Activated gamma-delta T cell treated with anti-CD3 and anti-CD28 coated beads, Interleukin-2, amount 50 U/mL, for 16 hours (primary cell): ENCODE measurements at places on chromosomes 16 and 17.

DNA sequence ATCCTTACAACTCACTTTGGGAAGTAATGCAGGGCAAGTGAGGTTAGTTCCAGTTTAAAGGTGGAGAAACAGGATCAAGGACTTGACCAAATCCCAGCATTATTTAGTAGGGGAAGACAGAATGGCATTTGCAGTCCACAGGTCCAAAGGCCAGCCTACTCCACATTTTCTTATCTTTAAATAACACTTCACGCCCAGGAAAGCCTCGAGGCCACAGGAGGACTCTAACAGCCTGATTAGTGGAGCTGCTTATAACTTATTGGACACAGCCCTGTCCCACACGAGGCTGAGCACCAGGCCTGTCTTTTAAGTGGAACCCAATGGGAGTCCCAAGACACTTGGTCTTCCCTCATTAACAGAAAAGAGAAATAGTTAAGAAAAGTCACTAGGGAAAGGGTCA lies 12.1 kb upstream of the HYDIN start:
- DNase-seq: no peak

DNA sequence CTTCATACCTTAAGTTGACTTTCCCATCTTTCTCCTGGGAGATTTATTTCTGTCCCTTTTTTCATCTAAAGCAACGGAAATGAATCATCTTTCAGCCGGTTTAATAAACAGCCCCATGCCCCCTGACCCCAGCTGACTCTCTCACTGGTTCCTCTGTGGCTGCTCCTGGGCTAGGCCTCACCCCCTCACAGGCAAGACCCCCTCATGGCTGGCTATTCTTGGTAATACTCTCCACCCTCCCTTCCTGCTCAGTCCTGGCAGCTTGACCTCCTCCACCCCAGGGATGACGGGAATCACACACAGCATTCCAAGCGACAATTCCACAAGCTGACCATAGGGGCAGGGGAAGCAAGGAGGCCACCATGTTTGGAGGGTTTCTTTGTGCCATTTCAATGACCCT lies 1.5 kb upstream of the ADAP2 start:
- DNase-seq: no peak

- no peak for DNase-seq
Measured at GRCh38 chr17:77045441-77046041, 95.2 kb upstream of the SEC14L1 start.

DNA sequence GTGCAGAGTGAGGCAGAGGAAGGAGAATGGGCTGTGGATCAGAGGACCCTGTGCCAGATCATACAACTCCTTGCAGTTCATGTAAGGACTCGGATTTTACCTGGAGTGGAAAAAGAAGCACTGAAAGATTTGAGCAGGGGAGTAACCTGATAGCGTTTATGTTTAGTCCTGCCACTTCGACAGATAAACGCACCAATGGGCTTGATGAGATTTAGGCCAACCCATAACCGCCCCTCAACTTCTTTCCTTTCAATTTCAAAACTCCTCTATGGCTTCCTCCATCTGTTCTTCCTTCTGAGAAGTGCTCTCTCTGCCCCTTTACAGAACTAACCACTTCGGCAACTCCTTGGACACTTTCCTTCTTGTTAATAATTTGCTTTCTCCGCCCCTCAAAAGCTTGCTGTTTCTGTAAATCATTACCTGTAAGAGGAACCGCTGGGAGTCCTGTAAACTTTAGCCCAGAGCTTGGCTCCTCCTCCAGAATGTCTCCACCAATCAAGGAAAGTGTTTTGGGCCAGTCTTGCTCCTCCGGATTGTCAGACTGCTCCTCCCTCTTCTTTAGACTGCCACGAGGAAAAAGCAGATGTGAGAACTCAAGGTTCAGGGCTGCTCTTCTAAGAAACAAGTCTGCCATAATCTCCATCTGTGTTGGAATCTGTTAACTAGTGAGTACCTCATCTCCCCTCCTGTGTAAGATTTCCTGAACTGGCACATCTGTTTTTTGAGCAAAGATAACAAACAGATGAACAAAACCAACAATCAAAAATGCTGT lies at the start of gene ACSM3:
TSS of gene ACSM3 (plus strand) at position 554 of the 772 bp plus-strand sequence. CDS start 6,021 bp downstream, outside the sequence.
- peak; percentile 46 for DNase-seq

DNA sequence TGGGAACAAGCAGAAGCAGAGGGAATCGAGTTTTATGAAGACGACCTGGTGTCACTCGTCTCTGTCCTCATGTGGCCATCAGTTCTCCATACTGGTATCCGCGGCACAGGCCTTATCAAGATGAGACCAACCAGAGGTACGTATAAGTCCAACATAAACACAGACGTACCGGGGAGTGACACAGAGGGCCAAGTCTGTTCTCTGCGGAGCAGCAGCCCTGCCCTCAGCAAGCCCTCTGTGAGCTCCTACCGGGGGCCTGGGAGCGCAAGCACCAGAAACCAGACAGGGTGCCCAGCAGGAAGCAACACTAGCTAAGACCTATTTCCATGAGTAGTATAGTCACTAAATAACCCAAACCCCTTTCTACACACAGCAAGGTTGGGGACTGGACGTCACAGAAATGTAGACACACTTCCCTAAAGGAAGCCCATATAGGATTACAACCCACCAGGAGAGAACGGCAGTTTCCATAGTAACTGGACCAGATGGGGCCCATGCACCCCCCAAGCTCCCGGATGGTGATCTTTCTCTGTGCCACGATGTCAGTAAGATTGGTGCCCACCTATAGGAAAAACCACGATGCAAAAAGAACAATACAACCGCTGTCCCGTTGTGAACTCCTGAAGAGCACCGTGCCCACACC lies 911 bp downstream of the ARL16 start:
- no peak for DNase-seq

DNA sequence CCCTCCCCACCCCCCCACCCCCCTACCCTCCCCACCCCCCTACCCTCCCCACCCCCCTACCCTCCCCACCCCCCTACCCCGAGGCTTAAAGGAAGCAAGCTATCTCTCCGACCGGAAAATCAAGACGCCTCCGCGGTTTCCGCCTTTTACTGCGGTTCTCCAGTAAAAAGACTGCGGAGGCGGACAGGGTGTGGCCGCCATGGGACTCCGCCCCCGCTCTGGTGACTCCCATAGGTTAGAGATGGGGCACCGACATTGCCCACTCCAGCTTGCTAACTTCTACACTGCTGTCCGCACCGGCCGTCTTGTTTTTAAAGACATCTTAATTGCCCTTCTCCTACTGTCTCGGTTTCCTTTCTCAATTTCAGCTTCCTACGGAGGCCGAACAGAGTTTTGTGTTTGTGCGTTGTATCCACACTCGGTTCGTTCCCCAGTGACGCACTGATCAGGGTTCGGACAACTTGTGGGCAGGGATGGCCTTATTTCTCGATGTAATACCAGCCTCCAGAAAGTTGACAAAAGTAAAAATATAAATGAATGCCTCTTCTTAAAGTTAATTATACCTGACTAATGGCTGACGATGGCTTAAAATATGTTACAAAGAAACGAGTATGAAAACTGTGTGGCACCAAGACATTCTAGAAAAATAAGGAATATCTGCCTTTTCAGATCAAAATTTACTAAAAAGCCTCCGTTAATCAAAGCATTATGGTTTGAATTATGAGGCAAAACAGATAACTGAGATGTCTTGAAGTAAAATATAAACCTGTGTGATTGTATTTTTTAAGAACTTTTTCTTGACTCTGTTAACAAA lies 1.1 kb upstream of the ZNF200 start:
- no peak for DNase-seq

GRCh38 chr16:77579351-77579891 lies 142.9 kb upstream of the NUDT7 start:
- no peak for DNase-seq

DNA sequence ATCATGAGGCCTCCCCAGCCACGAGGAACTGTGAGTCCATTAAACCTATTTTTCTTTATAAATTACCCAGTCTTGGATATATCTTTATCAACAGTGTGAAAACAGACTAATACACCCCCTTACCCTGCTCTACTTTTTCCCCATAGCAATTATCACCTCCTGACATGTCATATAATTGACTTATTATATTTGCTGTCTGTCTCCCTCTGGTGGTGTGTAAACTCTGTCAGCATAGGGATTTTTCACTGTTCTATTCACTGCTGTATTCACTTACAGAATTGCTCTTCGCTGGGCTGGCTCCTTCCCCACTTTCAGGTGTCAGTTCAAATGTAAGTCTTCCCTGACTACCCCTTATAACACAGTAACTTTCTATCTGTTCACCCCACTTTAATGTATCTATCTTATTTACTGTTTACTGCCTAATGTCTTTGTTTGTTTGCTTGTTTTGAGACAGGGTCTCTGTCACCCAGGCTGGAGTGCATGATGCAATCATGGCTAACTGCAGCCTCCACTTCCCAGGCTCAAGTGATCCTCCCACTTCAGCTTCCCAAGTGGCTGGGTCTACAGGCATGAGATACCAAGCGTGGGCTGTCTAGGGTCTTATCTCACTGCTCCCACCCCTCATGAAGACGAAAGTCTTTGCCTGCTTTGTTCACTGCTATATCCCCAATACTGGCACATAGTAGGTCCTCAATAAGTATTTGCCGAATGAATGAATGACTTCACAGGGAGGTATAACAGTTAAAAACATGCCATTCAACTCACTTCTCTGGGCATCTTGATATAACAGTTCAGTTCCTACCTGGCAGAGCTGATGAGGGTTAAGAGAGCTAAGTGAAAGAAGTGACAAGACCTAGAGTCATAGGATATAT lies 52.4 kb upstream of the CDH3 start:
- no peak for DNase-seq

DNA sequence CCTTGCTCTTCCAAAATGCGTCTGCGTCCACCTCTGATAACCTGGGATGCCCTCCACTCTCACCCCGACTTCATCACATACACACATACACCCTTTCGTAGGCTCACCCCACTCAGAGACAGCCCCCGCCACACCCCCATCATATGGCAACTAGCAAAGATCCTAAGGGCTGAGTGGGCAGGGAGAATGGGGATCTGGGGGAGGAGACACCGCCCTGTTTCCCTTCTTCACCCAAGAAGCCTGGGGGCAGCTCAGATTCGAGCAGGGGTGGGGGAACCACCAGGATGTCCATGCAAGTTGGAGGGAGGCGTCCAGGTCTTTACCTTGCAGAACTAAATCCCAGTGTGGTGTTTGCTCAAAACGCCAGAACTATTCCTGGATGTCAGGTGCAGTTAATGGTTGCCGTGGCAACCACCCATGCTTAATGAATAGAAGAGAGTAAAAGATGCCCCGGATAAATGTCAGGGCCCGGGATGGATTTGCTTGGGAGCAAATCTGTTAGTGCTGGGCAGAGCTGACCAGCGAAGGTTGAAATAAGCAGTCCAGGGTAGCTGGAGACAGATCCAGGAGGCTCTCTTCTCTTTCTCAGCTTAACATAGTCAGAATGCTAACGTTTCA lies 72.8 kb downstream of the CACNG3 start:
- no peak for DNase-seq

DNA sequence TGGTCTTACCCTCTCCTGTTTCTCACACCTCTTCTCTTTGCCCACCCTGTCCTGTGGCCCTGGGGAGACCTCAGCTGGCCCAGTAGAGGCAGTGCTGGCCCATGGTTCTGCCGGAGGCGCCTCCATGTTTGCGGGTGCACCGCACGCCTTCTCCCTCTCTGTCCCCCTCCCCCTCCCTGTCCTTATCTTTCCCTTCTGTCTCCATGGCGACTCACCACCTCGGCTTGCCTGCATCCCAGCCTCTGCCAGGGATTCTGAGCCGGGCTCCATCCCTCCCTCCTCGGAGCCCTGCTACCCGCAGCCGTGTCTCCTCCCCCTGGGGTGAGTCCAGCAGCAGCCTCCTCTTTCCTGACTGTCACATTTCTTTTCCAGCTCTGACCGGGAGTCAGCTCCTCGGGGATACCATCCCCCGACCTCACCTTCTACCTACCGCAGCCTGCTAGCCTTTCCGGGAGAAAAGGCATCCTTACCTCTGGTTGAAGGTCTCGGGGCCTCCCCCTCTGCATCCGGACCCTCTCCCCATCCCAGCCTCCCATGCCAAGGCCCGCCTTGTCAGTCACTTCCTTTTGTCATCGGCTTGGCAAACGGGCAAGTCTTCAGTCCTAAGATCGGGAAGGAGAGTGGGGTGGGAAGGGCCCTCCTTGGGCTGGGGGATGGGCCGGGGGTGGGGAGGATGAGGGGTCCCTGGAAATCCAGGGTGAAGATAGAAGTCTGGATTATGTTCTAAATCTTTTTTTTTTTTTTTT lies at the start of gene RNF112:
TSS of gene RNF112 (plus strand) at position 358 of the 746 bp plus-strand sequence. CDS start at position 535, 177 bp downstream.
- no peak for DNase-seq

- DNase-seq: no peak
Measured at GRCh38 chr16:48963901-48964615, 317.6 kb downstream of the CBLN1 start.

GRCh38 chr17:39927929-39928857 lies 661 bp downstream of the LRRC3C start:
- no peak for DNase-seq

GRCh38 chr16:68664297-68664696 lies 19.2 kb downstream of the CDH3 start:
- no peak for DNase-seq

- DNase-seq: no peak
Measured at GRCh38 chr17:22374741-22375140, 682.4 kb downstream of the KCNJ18 start.

- DNase-seq: no peak
Measured at GRCh38 chr17:72968798-72969197, 123.7 kb downstream of the SLC39A11 start.

GRCh38 chr17:15412606-15413005 lies 54.8 kb downstream of the CDRT4 start:
- no peak for DNase-seq

- DNase-seq: peak; percentile 47
Measured at GRCh38 chr17:17849845-17850373, 13.1 kb upstream of the SREBF1 start.

- DNase-seq: no peak
Measured at GRCh38 chr16:81567987-81568748, 123.6 kb downstream of the CMIP start.

DNA sequence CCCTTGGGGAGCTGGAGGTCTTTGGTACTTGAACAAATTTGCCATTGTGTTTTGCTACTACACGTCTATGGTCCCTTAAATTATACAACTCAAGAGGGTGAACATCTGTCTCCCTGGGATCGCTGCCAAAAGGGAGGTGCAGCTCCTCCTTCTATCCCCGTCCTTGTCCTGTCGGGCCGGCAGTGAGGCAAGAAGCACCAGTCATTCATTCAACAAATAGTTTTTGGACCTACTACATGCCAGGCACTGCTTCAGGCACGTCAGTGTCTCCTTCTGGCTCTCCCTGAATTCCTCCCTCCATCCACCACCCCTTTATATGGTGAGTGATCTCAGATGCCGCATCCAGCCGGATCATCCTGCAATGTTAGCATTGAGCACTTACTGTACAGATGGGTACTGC lies 2.2 kb upstream of the RPL38 start:
- no peak for DNase-seq

GRCh38 chr16:8655184-8655717 lies 19.2 kb upstream of the ABAT start:
- DNase-seq: no peak
